NCI-H748 treated with DMSO at 0.1 percent for 48 hours (cell line): ENCODE measurements at places on chromosomes 4 and X.
A peak's percentile ranks its signal among the peaks of the same experiment; 100 is the strongest.

GRCh38 chr4:120056246-120056645 lies 10.4 kb downstream of the MAD2L1 start:
- no peak for DNase-seq

- no peak for DNase-seq
Observed at GRCh38 chr4:61011051-61011450, 189.1 kb upstream of the ADGRL3 start.

DNA sequence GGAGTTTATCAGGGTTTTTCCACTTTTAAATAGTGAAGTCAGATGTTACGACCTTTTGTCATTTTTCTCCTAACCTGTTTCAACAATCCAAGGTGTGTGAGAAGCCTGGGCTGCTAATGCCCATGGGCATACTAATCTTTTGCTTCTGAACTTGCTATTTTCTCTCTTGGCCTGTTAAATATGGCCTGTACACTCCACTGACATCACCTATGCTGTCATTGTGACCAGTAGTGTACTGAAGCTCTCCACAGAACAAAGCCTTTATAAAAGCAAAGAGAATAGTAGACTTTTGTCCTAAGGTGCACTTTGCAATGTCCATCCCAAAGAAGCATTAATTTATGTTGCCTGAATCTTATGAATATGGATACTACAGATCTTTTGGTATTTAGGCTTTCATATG lies 1490.5 kb downstream of the STIM2 start:
- no peak for DNase-seq

DNA sequence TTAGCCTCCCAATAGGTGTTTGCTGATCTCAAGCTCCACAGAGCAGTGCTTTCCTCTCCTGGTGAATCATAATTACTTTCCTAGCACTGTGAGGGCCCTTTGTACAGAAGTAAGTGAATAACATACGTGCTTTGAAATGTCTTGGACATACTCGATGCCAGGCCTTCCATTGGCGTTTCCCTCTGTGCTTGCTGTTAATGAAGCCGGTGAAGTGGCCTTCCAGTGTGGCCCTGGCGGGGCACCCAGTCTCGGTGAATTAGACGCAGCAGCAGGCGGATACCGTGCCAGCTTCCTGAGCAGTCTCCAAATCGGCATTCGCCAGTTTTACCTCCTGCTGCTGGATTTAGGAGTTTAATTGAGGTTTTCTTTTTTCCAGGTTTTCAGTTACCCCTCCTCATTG lies 132.3 kb downstream of the HMX1 start:
- DNase-seq, result no peak

DNA sequence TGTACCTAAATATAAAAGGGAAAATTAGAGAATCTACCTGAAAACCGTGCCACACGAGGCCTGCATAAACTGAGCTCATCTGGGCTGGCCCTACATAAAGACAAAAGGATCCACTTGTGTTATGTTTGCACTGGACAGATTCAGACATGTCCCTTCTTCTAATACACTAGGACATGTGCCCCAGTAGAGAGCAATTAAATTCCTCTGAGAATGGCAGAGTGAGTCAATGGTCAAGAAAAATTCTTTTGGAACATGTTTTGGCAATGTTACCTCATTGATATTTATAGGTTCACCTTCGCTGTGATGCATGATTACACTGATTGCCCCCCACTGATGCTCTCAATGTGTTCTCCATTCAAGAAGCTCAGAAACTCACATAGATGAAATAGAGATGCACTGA lies 95.2 kb downstream of the MANBA start:
- DNase-seq, result peak; percentile 49
